Activated CD4-positive, alpha-beta T cell treated with anti-CD3 and anti-CD28 coated beads, Interleukin-2, amount 10 ng/mL, durations not matched to agents 7 days and 5 days (primary cell): ENCODE measurements at places on chromosomes 5 and 9.
A peak's percentile ranks its signal among the peaks of the same experiment; 100 is the strongest.

GRCh38 chr5:84805473-84805872, 420.8 kb upstream of the EDIL3 start:
- no peak for DNase-seq

- no peak for DNase-seq
Observed at GRCh38 chr9:134126373-134126772, 9.5 kb upstream of the WDR5 start.

DNA sequence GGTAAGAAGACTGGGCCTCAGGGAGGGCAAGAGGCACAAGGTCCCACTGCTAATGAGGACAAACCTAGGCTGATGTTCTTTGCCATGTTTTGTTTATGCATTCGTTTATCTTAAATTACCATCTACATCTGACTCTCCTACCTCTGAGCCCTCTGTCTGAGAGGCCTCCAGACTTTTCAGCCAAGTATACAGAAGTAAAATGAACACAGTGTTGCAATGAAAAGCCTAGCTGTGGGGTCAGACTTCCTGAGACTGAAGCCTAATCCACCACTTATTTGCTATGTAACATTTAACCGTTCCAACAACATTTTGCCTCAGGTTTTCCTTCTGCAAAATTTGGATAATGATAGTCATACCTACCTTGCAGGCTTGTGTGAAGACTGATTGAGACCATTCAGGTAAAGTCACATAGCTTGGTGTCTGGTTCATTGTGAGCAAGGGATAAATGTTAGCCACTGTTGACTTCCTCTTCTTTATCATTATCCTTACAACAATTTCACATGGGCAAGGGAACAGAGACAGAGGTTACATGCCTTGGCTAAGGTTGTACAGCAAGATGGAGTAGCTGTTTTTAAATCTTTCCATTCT, 374.9 kb upstream of the CLINT1 start:
- DNase-seq = no peak

GRCh38 chr9:136011376-136011702, 50.2 kb upstream of the UBAC1 start:
- DNase-seq = no peak

GRCh38 chr5:141716468-141716867, 34.4 kb upstream of the ARAP3 start:
- no peak for DNase-seq

- no peak for DNase-seq
Observed at GRCh38 chr5:137263371-137264005, 235.6 kb downstream of the SPOCK1 start.

DNA sequence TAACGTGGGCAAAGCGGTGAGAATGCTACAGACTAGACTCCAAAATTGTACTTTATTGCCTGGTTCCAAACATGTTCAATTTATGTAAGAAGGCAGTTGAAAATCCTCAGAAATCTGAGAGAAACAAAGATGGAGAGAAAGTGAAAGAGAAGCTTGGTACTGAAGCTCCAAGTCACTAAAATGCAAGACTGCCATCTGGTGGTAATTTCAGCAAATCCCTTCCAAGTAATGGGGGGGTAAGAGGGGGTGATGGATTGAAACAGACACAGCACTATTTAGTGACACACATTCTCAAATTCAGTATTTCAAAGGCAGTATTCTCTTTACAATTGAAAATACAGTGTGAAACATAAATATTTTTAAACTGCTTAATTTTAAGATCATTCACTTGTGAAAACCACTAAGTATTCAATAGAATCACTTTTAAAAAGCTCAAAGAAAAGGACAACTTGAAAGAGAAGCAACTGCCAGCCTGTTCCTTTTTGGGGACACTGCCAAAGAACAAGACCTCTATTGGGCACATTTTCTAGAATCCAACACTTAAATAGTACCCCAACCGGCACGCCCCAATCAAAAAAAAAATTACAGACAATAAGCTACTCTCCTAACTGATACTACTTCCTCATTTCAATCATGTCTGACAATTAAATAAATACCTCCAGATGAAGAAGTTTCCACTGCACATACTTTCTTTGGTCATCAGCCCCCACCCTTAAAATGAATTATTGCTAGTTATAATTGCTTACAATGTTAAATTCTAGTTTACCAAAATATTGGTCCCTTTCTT, 131.5 kb downstream of the AGTPBP1 start:
- DNase-seq = peak; percentile 55

GRCh38 chr5:10699281-10699874, 61.7 kb downstream of the DAP start:
- DNase-seq = no peak

DNA sequence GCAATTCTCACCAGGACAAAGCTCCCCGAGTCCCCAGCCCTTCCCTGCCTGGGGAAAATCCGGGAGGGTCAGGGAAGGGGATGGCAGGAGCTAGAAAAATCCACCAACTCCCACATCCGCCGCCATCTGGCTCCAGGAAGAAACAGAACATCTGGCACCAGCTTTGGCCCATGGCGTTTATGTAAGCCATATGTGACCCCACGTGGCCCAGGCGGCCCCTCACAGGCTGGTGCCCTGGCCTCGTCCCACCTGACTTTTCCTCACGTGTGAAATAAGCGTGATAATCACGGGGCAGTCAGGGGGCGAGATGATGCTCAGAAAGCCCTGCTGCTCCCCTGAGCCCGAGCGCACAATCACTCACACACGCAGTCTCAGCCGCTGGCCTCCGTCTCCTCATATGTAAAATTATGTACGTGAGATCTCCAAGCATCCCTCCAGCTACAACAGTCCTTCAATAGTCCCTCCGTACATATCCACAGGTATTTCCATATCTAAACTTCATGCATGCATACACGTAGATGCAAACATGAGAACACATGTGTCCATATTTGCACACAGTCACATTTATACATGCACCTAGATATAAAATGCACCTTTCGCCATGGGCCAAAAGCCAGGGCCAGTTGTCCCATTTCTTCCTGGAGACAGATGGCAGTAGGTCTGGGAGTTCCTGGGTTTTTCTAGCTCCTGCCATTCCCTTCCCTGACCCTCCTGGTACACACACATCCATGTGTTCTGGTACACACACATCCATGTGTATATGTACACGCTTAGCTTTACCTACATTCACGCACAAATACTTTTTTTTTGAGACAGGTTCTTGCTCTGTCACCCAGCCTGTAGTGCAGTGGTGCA, 28.9 kb downstream of the PLPP7 start:
- no peak for DNase-seq

DNA sequence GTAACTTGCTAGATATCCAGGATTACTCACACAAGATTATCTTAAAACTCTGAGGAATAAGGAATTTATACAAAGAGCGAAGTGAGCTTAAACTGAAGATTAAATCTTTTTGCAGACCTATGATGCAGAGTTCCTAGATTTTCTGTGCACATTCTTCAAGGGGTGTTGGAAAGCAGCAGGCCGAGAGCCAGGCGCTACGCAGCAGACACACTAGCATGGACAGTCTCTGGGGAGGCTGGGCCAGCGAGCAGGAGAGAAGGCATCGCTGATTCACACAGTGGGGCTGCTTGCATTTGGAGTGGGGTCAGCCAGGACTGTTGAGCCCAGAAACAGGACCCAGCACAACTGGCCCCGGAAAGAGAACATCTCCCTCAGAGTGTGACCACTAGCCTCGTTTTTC, 136.3 kb downstream of the ADAMTS16 start:
- DNase-seq = no peak

DNA sequence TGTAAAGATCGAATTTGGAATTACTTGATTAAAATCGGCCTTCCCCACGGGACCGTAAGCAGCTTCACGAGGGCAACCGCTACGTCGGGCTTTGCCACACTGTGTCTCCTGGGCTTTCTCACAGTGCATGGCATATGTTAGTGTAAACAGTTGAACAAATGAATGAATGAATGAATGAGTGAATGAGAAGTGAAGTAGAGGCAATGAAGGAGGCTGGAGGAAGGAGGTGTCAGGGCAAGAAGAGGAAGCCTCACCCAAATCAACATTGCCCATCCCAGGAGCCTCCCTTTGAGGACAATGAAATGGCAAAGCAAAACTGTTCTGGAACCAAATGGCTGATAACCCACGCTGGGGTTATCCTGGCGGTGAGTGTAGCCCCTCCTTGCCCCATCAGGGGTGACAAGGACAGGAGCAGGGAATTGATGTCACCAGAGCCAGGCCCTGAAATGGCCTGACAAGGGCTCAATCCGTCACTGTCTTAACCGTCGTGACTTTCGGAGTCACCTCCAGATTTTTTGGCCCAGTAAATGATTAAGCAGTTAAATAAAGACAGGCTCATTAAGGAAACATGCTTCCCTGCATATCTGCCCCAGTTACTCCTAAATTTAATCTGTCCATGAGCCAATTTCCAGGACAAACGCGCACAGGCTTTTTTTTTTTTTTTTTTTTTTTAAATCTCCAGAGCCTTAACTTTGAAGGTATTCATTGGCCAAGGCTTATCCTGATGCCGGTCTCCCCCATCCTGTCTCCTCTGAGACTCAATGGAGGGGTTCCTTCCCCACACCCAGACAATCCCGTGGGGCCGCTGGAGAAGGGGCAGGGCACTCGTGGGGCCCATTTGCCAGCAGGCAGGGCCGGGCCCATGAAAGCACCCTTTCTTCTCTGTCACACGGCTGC, 88.4 kb upstream of the BOD1 start:
- DNase-seq = no peak

GRCh38 chr5:96807075-96807654, 580 bp downstream of the ERAP1 start:
- DNase-seq = peak; percentile 49

- DNase-seq = no peak
Observed at GRCh38 chr5:168601972-168602371, 22.8 kb upstream of the PANK3 start.

DNA sequence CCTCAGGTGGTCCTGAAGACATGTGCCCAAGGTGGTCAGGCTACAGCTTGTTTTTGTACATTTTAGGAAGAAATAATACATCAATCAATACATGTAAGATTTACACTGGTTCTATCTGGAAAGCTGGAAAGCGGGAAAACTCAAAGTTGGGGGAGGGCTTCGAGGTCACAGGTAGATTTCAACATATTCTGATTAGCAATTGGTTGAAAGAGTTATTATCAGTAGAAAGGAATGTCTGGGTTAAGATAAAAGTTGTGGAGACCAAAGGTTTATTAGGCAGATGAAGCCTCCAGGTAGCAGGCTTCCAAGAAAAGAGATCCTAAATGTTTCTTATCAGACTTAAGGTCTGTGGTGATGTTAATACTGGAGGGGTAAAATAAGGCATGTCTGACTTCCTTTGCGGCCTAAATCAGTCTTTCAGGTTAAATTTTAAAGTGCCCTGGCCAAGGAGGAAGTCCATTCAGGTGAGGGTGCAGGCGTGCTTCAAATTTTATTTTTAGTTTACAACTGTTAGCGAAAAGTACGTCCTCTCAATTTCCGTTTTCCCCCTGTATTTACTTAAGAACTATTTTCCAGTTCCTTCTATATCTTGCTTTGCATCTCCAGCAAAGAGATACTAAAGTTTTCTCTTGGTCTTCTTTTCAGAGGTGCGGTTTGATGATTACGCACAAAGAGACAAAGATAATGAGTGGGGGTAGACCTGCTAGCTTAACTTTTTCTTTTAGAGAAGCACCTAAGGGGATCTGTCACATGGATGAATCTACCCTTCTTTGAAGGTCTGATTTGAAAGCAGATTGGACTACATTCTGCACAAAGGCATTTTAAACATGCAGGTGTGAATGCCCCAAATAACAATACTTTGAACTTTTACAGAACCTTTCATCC, 578.6 kb downstream of the RAB3C start:
- DNase-seq = no peak

- DNase-seq = no peak
Observed at GRCh38 chr5:109252731-109253130, 157.0 kb downstream of the PJA2 start.

- no peak for DNase-seq
Observed at GRCh38 chr9:124429530-124429867, 14.3 kb upstream of the PSMB7 start.

GRCh38 chr5:92409134-92409533, 1026.0 kb upstream of the ARRDC3 start:
- no peak for DNase-seq

GRCh38 chr9:93613791-93614190, 37.4 kb downstream of the PHF2 start:
- DNase-seq = no peak

GRCh38 chr5:104513121-104513602, 950.6 kb upstream of the NUDT12 start:
- no peak for DNase-seq

GRCh38 chr5:37991301-37992299, 151.8 kb upstream of the GDNF start:
- DNase-seq = no peak

- DNase-seq = no peak
Observed at GRCh38 chr9:110444911-110445310, 107.2 kb upstream of the TXNDC8 start.

DNA sequence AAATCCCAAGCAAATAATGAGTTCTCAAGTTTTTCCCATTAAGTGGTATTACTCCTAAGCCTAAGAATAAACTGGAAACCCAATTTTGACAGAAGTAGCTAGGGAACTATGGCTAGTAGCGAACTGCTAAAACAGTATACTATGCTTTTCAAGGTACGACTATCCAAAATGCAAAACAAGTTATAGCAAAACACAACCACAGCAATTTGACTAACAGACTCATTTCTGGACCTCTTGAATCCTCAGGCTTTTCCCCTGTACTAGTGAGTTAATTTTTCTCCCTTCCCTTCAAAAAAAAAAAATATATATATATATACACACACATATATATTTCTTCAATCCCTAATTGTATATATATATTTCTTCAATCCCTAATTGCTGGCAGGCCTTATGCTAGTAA, 7.3 kb downstream of the FBXW11 start:
- no peak for DNase-seq

- DNase-seq = peak; percentile 50
Observed at GRCh38 chr5:123610665-123611405, 98.9 kb downstream of the CSNK1G3 start.

DNA sequence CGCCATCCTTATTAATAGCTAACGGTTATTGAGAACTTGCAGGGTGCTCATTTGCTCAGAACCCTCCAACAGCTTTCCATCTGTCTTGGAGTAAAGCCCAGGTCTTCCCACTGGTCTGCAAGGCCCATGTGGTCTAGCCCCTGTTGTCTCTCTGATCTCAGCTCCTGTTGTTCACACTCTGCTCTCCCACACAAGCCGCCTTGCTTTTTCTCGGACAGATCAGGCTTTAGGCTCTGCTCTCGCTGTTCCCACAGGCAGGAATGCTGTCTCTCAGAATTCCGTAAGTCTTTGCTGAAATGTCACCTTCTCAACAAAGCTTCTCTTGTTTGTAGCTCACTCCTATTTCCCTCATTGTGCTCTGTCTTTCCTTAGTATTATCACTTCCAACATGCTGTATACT, 34.3 kb downstream of the GPR107 start:
- no peak for DNase-seq
